Stimulated activated CD4-positive, alpha-beta T cell treated with anti-CD3 and anti-CD28 coated beads, Interleukin-12 subunit alpha, Interleukin-12 subunit beta, amount 100 ng/mL, for 24 hours (primary cell): ENCODE measurements at places on chromosomes 5 and 9.

DNA sequence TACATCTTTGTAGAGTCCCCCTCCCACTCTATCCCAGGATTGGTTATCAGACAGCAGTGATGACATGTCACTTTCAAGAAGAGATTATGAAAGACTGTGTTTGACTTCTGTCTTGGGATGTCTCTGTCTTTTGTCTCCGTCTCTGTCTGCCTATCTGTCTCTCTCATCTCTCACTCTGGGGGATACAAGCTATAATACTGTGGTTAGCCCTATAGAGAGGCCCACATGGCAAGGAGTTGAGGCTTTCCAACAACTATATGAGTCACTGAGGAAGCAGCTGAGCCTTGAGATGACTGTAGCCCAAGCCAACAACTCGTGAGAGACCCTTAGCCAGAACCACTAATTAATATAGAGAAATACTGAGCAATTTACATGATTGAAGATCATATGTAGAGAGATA, 284.8 kb downstream of the PDE4D start:
- DNase-seq = no peak

DNA sequence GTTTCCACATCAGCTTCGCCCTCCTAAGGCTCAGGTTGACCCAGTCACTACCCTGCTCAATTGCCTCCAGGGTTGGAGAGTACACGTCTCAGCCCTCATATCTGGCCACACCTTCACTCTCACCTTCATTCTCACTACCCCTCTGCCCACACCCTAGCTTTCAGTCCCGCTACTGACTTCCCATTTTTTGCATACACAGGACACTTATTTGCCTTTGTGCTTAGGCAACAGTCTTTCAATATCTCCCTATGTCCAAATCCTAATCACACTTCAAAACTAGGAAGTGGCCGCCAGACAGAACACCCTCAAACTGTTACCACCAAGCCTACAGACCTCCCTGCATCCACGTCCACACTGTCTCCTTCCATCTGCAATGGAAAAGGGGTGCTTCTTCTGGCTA, 10.9 kb downstream of the MCTP1 start:
- DNase-seq = no peak

DNA sequence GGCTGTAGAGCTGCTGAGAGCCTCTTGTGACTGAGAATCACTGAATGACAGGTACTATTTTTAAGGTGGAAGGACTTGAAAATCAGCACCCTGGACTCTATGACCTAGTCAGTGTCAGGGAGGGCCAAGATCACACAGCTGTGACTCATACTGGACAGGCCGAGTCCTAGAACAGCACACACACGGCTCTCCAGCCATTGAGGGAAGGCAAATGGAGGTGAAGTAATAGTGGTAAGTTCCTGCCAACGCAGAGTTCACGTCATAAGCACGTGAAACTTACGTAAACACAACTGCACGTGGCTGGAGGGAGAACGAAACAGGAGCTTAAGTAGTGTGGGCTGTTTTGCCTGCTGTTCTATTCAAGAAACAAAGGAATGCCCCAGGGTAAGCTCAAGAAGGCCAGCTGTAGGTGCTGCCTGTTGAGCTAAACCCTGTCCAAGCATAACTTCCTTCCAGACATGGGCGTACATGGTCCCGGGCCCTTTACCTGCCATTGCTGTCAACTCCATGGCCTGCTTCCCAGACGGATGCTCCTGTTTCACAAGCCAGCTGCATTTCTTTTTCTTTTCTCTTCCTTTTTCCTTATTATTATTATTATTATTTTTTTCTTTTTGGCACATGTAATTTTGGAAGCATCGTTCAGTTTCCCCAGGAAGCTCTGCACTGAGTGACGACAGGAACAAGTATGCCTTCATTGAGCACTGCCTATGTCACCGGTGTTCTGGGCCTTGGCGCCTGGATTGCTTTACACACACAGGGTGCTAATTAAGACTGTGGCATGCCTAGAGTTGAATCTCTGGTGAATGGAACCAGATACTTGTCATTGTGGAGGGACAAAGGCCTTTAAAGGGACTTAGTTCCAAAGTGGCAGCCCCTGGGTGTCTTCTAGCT, 10.2 kb upstream of the LCP2 start:
- DNase-seq = no peak

GRCh38 chr9:116288658-116289057, 135.1 kb downstream of the PAPPA start:
- no peak for DNase-seq

DNA sequence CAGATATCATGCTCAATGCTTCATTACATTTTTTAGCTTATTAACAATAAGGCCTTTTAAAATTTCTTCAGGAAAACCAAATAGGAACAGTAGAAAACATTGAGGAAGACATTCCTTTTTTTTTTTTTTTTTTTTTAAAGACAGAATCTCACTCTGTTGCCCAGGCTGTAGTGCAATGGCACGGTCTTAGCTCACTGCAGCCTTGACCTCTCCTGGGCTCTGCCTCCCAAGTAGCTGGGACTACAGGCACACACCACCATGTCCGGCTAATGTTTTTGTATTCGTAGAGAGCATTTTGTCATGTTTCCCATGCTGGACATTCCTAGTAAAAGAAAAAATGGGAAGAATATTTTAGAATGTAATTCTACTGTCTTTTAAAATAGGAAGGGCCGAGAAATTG, 60.3 kb downstream of the LMNB1 start:
- no peak for DNase-seq

- no peak for DNase-seq
These were observed 7.9 kb downstream of the ZNF510 start for GRCh38 chr9:96769989-96770388.

GRCh38 chr5:1505506-1506241, 18.1 kb downstream of the LPCAT1 start:
- no peak for DNase-seq

DNA sequence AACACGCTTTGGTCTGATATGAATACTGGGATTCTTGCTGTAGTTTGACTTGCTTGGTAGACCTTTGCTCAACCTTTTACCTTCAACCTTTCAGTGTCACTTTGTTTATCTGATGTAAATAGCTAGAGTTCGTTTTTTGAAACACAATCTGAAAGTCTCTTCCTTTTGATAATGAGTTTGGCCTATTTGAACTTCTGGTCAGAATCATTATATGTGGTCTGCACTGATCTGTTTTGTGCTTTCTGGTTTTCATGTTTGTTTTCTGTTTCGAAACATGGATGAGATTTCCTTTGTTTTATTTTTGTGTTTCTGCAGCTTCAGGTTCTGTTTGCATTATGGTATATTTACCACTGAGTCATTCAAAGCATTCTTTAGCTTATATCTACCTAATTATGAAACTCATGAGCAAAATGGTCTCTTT, 217.5 kb downstream of the GABBR2 start:
- no peak for DNase-seq

DNA sequence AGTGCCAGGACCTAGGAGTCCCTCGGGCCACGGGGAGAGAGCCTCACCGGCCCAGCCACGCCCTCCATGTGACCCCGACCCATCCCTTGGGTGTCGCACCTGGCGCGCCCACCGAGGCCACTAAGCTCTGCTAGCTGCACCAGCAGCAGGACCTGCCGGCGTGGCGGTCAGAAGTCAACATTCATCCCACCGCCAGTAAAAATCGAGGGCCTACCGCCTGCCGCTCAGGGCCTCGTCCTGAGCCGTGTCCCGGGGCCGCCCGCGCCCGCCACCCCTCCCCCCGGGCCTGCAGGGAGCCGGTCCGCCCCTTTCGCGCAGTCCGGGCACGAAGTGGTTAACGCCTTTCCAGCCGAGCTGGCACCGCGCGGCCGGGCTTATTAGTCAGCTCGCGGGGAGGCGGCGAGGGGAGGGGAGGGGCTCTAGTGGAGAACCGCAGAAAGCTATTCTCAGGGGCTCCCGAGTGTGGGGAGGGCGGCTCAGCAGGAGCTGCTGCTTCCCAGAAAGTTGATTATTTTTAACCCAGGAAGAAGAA, 124.4 kb downstream of the C9orf50 start:
- peak; percentile 71 for DNase-seq

GRCh38 chr9:16515879-16516301, 354.6 kb downstream of the BNC2 start:
- no peak for DNase-seq

GRCh38 chr9:35728041-35728971, 3.7 kb downstream of the TLN1 start:
- peak; percentile 35 for DNase-seq

GRCh38 chr9:22084336-22085035, 75.4 kb upstream of the CDKN2B start:
- no peak for DNase-seq

GRCh38 chr5:132473019-132473531, 17.5 kb downstream of the IRF1 start:
- peak; percentile 50 for DNase-seq

GRCh38 chr5:172055996-172056395, 49.6 kb upstream of the FBXW11 start:
- DNase-seq = no peak

DNA sequence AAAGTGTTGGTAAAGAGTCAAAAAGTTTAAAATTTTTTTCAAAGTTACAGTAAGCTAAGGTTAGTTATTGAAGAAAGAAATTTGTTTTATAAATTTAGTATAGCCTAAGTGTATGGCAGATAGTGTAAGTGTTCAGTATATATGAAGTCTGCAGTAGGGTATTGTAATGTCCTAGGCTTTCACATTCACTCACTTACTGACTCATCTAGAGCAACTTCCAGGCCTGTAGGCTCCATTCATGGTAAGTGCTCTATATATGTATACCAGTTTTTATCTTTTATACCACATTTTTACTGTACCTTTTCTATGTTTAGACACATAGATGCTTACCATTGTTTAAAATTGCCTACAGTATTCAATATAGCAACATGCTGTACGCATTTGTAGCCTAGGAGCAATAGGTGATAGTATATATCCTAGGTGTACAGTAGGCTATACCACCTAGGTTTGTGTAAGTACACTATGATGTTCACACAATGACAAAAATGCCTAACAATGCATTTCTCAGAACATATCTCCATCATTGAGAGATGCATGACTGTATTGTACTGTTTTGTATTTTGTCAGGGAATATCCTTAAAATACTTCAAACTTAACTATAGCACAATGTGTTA, 38.5 kb downstream of the CYSTM1 start:
- DNase-seq = no peak

DNA sequence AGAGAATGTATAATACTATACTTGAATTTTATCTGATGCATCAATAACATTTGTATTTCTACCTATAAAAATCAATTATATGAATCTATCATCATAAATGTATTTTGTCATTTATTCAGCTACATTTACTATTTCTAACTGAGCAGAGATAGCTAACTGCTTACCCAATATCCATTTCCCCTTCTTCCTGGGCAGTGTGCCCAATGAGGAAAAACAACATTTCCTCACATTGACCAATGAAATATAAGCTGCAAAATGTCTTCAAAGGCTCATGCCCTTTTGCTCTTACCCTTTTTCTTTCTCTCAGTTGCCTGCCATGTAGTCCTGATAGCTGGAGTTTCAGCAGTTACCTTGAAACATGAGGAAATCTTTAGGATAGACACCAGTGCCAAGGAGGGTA, 385.8 kb upstream of the PCSK5 start:
- DNase-seq = no peak

DNA sequence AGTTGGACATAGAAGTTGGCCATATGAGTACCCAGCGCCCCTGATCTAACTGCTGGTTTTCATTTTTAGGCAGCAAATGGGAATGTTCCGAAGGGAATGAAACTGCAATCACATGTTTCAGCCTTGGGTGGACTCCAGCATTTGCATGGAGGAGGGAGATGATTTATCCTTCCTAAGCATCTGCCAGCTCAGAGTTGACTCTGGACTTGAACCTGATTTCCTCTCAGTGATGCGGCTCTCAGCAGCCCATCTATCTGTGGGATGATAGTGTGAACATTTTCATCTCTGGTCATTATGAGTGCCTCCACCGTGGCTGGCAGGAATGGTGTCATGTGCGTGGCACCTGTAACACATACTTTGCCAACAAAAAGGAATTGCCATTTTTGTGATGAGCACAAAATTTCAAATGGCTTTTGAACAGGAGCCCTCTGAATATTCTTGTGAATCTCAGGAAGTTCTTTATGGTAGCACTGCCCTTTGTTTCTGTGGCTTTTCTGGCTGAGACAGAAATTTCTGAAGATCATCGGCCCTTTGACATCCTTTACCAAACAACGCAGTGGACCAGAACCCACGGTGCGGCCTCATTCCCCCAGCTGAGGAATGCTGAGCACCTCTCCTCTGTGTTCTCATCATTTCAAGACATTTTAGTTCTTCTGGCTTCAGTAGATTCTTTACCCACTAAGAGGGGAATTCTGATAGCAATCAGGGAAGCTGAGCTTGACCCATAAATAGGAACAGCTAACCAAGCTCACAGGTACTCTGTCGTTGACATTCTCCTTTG, 28.5 kb downstream of the FUBP3 start:
- no peak for DNase-seq

GRCh38 chr5:177983763-177984583, 12.1 kb downstream of the PROP1 start:
- DNase-seq = no peak

GRCh38 chr5:136137497-136138220, 5.0 kb downstream of the SMAD5 start:
- no peak for DNase-seq

GRCh38 chr9:127613583-127613954, 1.5 kb downstream of the STXBP1 start:
- no peak for DNase-seq

DNA sequence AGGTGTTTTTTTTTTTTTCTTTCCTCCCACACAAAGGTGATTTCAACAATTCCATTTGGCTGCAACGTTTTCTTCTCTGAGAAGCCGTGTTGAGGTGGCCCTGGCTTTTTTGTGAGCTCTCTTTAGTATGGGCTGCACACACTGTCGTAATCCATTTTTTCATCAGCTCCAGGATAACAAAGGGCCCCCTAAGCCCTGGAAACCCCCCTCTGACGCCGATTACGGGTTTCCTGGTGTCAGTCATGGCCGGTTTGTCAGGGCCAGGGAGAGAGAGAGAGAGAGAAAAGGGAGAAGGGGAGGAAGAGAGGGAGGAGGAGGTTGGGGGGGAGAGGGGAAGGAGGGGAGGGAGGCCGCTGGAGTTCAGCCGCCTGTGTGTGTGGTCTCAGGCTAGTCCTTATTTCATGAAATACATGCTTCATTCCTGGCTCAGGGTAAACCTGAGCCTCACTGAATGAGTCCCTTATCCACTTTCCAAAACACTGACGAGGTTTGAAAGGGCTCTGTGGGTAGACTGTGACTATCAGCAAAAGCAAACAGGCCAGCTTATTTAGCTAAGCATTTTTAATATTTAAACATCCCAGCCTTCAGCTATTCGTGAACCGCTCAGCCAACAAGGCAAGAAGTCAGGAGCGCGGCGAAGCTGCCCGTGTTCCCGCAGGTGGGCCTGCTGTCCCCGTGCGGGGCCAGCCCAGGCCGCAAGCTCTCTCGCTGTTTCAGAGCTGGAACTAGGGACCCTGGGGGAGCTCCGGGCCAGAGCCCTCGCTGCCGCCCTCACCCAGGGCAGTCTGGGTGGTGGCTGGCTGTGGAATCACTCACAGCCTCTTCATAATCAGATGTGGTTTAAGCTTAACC, 172.8 kb downstream of the ERCC6L2 start:
- no peak for DNase-seq

GRCh38 chr5:310516-310915, 11.0 kb upstream of the AHRR start:
- no peak for DNase-seq

GRCh38 chr9:111411266-111411665, 72.9 kb downstream of the ECPAS start:
- DNase-seq = no peak

GRCh38 chr5:96140084-96140483, 178.4 kb upstream of the ELL2 start:
- DNase-seq = no peak

GRCh38 chr9:14158916-14159315, 155.0 kb downstream of the NFIB start:
- DNase-seq = no peak
